ENCODE measurements at places on chromosomes 6 and 20.

- DNase-seq, result peak; percentile 34
Observed at GRCh38 chr6:22925920-22926789, 356.8 kb downstream of the HDGFL1 start.

DNA sequence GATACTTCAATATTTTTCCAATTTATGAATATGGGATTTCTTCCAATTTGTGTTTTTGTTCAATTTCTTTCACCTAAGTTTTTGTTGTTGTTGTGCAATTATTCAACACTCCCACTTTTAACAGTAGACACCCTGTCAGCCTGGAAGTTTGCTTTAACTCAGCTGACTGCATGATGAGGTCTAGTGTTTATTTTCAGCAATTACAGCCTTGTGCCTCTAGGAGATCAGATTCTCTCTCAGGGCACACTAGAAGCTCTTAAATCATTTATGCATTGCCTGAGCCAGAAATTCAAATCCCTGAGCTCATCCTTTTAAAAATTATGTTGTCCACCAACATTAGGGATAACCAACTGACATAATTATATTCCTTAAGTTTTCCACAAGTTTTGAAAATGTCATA is 85.7 kb downstream of the MRAP2 start:
- no peak for DNase-seq

- DNase-seq, result peak; percentile 29
Observed at GRCh38 chr20:64188682-64189529, 24.7 kb downstream of the MYT1 start.

DNA sequence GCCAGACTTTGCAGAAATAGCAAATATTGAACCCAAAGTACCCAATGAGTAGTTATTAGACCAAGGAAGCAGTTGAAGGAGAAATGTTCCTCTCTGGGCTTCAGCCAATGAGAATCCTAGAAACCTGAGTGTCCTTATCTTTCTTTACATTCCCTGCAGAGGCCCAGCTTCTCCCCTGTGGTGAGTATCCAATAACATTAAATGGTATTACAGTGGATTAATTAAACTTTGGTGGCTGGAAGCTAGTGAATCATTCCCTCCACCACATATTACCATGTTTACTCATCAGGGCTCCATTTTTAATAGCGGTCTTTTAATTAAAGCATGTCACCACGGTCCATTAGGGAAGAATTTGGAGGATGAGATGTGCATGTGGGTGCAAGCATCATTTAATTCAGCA is 74.0 kb downstream of the UNC5CL start:
- DNase-seq, result no peak

DNA sequence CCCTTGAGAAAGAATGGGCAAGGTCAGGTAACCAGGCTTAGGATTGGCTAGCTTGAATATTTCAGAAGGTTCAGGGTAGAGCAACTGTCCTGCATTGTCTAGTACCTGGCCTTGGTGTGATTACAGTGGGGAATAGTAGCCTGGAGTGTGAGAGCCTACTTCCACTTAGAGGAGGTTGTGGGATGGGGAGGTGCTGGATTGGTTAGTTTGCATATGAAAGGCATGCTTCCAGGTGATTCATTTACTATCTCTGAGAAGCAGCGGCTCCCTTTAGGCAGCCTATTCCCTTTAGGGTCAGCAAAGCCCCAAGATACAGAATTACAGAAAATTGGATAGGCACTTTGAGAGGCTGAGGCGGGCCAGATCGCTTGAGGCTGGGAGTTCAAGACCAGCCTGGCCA is 25.0 kb upstream of the SCGN start:
- DNase-seq, result no peak

GRCh38 chr20:58480551-58481336 is 34.5 kb downstream of the APCDD1L start:
- DNase-seq, result no peak

DNA sequence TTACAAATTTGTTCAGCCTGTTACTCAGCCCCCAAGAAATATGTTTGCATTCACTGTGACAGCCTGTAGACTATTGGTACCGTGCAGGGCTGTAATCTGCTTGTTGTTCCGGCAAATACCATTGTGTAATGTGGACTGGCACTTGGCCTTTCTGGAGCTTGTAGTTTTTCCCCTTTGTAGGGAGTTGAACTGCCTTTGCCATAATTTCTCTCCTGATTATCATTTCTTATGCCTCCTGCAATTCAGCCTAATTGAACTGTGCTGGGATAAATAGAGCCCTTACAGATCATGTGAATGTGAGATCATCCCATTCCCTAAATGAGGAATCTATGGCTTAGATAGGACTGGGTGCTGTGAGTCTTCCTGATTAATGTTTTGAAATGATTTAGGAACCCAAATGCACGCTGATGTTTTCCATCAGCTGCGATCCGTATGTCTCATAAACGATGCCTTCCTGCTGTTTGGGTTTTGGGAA is 185.1 kb downstream of the JARID2 start:
- DNase-seq, result peak; percentile 55

DNA sequence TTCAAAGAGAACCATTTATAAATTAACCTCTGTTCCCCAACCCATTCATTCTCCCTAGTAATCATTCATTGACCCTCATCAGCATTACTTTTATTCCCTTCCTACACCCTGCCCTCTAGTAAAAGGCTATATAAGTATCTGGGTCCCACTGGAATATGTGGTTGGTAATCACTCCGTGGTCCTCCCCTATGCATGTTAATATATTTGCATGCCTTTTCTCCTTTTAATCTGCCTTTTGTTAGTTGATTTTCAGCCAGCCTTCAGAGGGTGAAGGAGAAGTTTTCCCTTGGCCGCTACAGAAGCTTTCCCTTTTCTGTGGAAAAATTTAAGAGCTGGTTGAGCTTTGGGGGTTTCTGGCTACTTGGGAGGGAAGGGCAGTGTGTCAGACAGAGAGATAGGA is 585.6 kb downstream of the UTRN start:
- DNase-seq, result no peak

DNA sequence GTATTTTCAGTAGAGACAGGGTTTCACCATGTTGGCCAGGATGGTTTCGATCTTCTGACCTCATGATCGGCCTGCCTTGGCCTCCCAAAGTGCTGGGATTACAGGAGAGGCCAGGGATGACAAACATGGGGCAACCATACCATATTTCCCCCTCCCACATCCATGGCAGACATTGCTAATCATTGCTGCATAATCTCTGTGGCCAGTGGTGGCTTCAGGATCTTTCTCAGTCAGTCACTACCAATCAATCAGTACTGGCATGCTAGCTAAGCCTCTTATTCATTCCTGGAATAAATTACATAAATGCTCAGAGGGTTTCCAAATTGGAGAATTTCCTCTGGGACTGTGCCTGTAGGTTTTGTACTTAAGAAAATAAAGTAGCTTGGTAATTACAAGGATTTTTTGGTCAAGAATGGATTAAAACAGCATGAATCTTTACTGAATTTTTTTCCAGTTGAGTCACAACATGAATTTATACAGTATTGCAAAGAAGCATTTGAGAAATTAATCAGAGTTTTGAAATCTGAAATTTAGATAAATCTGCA is 138.1 kb downstream of the FNDC1 start:
- peak; percentile 90 for DNase-seq

DNA sequence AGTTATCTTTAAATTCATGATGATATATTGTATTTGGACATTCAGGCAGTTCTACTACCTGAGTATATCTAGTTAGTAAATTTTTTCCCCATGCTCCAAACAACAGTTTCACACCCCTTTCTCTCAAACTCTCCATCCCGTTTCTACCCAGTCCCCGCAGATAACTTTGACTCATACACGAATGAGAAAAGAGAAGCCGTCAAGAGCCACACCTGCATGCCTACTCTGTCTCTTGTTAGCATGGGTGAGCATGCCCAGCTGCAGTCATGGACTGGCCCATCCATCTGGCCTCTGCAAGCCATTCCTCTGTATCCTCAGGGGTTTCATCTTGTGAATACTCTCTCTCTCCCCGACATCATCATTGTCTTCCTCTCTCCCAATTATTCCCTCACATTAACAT is 41.5 kb downstream of the MYB start:
- DNase-seq, result no peak

DNA sequence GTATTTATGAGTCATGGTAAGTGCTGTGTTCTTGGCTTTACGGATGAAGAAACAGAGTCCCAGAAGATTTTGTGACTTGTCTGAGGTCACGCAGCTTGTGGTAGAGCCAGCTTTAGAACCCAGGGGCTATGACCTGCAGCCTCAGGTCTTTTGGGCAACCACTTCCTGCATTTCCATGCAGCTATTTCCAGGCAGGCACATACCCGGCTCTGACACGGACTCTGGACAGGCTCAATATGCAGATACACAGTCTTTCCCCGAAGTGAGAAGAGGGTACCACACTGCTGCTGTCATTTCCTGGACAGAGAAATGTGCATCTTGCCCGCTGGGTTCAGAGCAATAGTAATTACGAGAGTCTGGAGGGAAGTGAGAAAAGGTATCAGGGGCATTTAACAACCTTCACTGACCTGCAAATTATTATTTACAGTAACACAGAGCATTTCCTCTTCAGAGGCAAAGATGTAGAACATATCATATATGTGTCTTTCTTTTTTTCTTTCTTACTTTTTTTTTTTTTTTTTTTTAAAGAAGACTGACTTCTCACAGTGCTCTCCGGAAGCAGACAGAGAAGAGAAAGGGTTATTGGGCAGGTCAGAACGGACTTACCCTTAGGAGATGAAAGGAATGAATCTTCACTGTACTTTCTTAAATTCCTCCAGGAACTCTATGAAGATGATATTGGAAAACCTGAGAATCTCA is 185.1 kb downstream of the CLIC5 start:
- no peak for DNase-seq

DNA sequence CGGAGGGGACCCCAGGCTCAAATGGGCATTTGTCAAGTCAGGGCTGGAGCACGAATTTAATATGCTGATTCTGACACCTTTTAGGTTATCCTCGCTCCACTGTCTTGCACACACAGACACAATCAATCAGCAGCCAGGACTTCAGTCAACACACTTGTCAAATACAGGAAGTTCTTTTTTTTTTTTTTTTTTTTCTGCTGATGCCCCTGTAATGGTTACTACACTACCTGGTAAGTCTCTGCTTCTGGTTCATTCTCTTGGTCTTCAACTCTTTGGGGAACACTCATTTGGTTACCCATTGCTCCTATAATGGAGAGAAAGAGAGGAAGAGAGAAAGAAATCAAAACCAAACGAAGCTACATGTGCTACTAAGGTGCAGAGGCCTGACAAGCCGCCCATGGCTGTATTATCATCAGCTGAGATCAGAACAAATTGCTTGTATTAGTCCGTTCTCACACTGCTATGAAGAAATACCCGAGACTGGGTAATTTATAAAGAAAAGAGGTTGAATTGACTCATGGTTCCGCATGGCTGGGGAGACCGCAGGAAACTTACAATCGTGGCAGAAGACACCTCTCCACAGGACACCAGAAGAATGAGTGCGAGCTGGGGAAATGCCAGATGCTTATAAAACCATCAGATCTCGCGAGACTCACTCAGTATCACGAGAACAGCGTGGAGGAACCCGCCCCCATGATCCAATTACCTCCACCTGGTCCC is 11.8 kb downstream of the BCAS1 start:
- no peak for DNase-seq

- no peak for DNase-seq
Observed at GRCh38 chr6:116661594-116661993, 7.0 kb downstream of the ZUP1 start.

- peak; percentile 13 for DNase-seq
Observed at GRCh38 chr6:6469074-6469473, 119.4 kb upstream of the LY86 start.

GRCh38 chr6:54910921-54911320 is 64.3 kb downstream of the FAM83B start:
- peak; percentile 14 for DNase-seq

GRCh38 chr6:77502981-77503380 is 39.7 kb upstream of the HTR1B start:
- peak; percentile 17 for DNase-seq

DNA sequence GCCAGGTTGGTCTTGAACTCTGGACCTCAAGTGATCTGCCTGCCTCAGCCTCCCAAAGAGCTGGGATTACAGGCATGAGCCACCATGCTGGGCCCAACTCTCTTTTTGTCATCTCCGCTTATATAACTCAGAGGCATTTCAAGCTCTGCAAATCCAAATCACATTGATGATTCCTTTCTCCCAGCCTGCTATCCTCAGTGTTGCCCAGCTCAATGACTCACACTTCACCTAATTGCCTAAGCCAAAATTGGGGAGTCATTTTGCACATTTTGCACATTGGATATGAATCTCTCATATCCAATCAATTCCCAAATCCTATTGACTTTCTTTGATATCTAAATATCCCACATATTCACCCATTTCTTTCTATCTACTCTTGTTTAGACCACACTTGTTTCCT is 3.9 kb downstream of the UTRN start:
- DNase-seq, result no peak

DNA sequence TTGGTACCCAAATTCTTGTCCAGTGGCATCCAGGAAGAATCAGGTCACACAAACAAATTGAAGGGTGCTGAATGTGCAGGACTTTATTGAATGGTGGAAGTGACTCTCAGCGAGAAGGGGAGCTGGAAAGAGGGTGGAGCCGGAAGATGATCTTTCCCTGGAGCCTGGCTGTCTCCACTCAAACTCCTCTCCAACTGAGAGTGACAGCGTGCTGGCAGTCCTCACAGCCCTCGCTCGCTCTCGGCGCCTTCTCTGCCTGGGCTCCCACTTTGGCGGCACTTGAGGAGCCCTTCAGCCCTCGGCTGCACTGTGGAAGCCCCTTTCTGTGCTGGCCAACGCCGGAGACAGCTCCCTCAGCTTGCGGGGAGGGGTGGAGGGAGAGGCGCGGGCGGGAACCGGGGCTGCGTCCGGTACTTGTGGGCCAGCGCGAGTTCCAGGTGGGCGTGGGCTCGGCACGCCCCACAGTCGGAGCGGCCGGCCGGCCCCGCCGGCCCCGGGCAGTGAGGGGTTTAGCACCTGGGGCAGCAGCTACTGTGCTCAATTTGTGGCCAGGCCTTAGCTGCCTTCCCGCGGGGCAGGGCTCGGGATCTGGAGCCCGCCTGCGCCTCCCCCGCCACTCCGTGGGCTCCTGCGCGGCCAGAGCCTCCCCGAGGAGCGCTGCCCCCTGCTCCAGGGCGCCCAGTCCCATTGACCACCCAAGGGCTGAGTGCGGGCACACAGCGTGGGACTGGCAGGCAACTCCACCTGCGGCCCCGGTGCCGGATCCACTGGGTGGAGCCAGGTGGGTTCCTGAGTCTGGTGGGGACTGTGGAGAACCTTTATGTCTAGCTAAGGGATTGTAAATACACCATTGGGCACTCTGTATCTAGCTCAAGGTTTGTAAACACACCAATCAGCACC is 26.7 kb upstream of the MBOAT1 start:
- DNase-seq, result no peak

DNA sequence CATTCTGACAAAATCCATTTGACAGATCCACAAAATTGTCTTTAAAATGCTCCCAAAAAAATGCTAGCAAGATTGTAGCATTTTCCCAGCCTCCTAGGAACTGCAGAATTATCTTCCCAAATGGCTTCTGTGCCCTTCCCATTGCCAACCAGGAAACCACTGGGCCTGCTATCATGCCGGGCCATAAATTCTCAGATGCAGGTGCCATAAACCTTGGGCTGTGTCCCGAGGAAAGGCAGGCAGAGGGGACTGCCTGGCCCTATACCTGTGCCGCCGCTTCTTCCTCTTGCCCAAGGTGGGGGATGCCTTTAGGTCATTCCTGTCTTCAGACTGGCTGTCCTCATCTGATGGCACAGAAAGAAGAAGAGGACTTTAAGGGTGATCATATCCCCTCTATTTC is 2.8 kb downstream of the VSX1 start:
- DNase-seq, result no peak

All from AG10803 (cell line).